ENCODE measurements at places on chromosomes 12 and 14.

DNA sequence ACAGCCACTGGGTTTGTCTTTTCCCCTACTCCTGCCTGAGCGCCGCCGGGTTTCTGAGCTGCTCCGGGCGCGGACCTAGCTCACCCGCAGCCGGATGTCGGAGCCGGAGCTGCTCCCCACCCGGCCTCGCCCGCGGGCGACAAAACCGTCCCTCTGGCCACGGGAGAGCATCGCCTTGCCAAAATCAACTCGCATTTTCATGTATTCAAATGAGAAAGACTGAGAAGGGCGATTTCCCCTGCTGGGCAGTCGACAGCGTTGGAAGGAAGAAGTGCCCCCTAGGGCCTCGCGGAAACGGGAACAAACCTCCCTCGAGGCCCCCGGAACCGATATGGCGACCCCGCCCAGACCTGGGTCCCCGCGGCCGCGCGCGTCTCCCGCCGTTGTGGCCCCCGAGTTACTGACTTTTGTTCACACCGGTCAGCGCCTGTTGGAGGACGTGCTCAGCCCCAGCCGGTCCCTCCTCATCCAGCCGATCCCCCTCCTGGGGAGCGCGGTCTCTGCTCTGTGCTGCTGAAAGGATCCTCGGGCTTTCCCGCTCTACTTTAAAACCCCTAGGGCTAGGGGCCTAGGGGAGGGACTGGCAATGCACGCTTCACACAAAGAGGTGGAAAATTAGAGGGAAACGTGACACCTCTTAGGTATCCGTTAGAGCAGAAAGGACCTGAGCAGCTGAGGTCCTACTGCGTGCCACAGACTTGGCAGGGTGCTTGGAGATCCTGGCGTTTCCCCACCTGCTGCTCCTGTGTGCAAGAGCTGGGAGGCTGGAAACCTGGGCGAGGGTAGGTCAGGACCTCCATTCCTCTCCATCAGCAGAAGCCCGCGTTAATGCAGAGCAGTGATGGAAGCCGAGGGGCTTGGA is 4.3 kb downstream of the TTC6 start:
- peak; percentile 71 for DNase-seq

DNA sequence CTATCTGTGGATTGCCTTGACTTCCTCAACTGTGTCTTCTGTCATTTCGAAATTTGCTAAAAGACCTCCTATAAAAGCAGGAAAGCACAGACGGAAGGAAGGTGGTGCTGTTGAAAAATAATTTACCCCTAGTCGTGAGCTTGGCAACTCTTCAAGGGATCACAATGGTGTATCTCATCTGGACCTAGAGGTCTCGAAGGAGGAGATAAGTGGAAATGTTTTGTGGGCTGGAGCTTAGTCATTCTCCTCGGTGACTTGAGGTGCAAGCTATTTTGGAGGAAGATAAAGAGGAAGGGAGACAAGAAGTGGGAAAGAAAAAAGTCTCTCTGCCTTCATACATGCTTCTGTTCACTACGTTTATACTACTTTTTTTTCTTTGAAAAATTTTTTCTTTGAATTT is 89.9 kb downstream of the FLRT2 start:
- DNase-seq: no peak

GRCh38 chr14:90274019-90274418 is 17.7 kb downstream of the PSMC1 start:
- DNase-seq: no peak

DNA sequence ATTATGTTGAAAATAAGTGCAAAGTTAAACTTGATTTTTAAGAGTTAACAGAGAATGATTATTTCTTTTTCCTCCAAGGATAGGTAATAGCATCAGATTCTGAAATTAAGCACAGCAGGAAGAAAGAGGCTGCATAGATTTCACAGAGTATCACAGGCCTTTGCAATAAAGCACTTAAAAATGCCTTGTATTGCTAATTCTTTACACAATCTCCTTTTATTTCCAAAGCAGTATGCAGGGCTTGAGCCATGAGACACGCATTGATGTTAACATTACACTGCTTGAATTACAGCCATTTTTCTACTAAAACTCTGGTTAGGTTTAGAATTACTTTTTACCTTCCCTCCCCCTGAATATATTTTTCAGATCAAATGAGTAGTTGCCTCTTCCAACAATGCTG is 398.3 kb downstream of the BCAT1 start:
- DNase-seq: no peak

DNA sequence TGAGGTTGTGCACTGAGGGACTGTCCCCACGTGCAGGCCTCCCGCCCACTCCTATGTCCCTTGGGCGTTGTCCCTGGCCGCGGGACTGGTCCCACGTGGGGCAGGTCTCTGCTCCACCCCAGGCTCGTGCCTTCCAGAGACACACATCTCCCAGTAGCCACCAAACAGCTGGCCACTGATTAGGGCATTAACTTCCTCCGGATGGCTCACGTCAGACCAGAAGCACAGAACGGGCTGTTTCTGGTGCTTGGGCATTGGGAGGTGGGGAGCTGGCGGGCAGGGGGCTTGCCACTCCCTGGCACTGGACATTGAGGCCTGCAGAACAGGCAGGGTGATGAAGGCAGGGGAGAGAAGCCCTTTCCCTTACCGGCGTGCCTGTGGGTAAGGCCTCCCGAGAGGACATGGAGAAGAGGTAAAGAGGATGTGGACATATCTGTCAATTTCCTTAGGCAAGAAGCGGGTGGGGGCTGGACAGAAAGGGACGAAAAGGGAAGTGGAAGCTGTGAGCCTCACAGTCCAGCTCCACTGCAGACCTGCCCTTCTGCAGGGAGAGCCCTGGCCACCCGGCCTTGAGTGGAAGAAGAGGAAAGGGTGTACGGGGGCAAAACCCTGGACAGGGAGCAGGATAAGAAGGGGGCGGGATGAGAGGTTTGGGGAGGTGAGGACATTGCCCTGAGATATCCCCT is 101.2 kb downstream of the NINJ2 start:
- DNase-seq: no peak

Measured in ELF-1 (cell line).